ENCODE measurements at places on chromosomes 7 and 10.

- no peak for DNase-seq
These were observed 4.1 kb upstream of the CDK14 start for GRCh38 chr7:90592033-90592432.

DNA sequence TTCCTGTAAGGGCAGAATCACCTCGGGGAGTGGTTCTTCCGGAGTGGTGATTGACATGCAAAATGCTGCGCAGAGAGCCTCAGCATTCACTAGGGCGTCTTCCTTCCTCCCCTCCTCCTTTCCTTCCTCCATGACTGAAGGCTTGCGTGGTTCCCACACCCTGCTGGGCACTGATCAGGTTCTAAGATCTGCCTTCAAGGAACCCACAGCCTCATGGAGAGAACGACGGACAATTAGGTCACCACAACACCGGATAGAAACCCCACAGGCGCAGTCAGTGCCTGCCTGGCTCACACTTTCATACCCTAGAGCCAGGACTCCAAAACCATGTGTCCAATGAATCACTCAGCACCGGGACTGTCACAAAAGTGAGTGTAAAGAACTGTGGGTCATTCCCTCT, 131.3 kb downstream of the DPP6 start:
- no peak for DNase-seq

DNA sequence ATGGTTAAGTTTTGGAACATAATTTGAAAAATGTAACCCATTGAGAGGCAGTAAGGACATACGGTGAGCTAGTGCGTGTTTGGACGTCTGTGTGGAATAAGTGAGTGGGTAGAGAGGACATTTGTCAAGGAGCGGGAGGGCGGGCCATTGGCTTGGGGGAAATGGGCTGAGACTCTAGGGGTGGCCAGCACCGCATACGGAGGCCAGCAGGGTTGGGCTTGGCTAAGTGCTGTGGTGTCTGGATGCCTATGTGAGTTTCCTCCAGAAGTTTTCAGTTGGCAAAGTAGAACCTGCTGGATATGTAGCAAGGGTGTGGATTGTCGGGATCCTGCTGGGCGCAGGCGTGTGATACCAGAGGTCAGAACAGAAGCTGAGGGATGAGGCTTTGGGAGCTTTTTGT, 103.0 kb downstream of the TCF7L2 start:
- DNase-seq = no peak

DNA sequence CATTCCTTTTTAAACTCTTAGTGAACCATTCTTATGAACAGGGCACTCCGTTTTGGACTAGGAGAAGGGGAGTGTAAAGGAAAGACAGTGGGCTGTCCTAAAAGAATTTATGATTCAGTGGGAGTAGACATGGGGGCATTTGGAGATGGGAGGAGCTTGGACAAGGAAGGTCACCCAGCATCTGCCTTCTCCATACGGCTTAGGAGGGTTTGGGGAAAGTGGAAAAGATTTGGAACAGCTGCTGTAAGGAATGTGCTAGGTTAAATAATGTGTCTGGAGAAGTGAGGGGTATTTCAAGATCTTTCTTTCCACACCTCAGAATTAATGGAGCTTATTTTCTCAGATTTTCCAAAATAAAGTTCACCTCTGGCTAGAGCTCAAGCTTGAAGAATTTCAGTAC, 24.0 kb downstream of the SLC35G1 start:
- DNase-seq = no peak

DNA sequence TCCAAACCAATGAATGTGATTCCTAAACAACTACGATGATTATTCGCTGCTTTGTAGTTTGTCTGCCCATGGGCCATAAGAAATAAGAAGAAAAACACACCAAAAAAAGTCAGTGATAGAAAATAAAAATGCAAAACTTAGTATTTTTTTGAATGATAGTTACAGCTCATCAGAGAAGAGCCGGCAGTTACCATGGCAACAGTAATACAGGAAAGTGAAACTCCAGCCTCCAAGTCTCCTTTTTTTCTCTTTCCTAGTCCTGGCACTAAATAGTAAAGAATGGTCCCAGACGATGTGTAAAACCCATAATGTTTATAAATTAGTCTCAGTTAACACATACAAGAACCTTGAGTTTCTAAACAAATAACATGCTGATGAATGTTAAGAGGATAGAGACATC, 21.6 kb upstream of the LHFPL3 start:
- no peak for DNase-seq

- no peak for DNase-seq
These were observed 202.6 kb upstream of the FZD8 start for GRCh38 chr10:35844686-35845085.

GRCh38 chr7:36379831-36380504, 9.7 kb upstream of the ANLN start:
- DNase-seq = no peak

DNA sequence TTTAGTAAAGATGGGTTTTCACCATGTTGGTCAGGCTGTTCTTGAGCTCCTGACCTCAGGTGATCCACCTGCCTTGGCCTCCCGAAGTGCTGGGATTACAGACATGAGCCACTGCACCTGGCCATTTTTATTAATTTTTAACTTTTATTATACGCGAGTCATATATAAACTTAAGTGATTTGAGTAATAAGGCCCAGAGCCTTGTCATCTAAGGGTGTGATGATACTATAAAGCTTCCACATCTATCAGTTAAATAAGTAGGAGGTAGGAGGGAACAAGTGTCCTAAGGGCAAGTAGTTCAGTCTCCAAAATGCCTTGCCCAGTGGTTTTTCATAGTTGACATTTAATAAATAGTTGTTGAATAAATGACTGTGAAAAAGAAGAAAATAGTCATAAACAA, 13.3 kb upstream of the HILPDA start:
- DNase-seq = no peak

- no peak for DNase-seq
These were observed 219.6 kb downstream of the PTEN start for GRCh38 chr10:88082806-88083596.

DNA sequence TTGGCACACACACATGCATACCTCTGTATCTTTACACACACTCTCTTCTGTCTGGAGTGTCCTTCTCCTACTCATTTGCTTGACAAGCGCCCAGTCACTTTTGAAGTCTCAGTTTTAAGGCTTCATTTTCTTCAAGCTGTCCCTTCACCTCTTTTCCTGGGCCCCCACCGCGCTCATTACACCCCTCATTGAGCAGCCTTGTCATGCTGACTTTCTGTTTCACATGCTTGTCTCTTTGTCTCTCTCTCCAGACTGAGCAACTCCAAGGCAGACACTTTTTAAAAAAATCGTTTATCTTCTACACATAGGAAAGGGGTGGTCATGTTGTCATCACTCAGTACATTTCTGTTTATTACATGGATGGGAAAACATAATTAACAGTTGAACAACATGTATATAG, 225.2 kb upstream of the FZD1 start:
- no peak for DNase-seq

GRCh38 chr10:126634347-126634746, 36.1 kb downstream of the C10orf90 start:
- DNase-seq = no peak

DNA sequence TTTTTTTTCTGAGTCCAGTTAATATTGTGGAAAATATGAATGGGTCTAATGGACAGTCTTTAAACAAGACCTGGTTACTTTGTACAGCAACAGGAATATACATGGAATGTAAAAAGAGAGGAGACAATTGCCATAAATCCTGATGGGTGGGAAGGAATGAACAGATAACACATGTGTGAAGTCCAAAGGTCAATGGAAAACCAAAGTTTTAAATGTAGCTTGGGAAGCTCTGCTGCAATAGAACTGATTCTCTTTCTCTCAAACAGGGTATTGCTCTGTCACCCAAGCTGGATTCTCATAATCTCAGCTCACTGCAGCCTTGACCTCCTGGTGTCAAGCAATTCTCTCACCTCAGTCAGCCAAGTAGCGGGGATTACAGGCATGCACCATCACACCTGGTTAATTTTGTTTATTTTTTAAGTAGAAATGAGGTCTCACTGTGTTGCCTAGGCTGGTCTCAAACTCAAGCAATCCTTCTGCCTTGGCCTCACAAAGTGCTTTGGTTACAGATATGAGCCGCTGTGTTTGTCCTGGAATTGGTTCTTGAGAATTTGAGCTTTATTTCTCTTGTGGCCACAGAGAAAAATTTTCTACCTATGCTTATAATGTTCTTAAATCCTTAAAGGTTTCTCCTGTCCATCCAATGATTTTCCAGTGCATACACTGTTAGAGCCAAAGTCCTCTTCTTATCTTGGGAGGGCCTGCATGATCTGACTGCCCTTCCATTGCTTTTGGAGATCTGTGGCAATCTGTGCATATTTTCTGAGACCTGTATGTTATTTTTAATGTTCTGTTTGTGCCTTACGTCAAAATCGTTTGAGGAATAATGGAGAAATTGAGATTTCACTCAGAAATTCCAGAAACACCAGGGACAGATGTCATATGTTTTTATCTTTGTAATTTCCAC, 30.7 kb upstream of the ZNF92 start:
- DNase-seq = no peak

DNA sequence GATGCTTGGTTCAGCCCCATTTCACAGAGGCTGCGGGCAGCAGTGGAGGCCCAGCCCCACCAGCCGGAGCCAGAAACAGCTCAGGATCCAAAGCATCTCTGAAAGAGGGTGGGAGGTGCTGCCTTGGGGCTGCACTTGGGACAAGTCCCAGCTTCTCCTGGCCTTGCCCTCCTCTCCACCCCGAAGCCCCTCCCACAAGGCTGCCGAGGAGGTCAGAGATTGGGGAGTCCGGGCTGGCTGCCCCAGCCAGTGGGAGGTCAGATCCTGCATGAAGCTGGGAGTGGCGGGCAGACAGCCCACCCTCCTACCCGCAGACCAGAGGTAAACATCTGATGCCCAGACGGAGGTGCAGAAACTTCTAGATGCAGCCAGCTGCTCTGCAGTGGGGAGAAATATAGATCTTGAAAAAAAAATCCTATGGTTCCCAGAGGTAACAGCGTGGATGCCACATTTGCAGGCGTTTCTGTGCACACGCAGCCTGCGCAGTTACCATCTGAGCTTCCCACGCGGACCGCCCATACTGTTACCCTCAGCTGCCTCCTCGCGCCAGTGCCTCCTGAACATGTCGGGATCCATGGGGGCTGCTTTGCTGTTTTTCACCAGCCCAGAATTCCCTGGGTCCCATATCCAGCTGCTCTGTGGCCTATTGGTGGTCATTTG, 36.9 kb upstream of the GNA12 start:
- no peak for DNase-seq

GRCh38 chr10:89591111-89591795, 53.8 kb downstream of the PANK1 start:
- no peak for DNase-seq

GRCh38 chr10:121633056-121633455, 34.8 kb upstream of the FGFR2 start:
- no peak for DNase-seq

- DNase-seq = no peak
These were observed 18.9 kb upstream of the RAMP3 start for GRCh38 chr7:45138433-45139267.

- no peak for DNase-seq
These were observed 22.3 kb upstream of the SEC61G start for GRCh38 chr7:54781134-54781920.

DNA sequence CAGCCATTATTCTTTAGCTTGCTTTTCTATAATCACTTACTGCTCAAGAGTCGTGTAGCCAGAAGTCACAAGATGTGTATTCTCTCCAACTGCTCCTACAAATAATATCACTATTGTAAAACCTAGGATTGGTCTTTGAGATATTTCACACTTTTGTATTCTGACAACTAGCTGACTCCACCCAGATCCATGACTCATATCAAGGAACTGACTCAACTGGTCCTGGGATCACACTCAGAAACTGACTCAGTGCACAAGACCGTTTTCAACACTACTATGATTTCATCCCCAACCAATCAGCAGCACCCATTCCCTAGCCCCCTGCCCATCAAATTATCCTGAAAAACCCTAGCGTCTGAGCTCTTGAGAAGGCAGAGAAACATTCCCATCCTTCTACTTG, 56.5 kb upstream of the ORC5 start:
- DNase-seq = no peak

DNA sequence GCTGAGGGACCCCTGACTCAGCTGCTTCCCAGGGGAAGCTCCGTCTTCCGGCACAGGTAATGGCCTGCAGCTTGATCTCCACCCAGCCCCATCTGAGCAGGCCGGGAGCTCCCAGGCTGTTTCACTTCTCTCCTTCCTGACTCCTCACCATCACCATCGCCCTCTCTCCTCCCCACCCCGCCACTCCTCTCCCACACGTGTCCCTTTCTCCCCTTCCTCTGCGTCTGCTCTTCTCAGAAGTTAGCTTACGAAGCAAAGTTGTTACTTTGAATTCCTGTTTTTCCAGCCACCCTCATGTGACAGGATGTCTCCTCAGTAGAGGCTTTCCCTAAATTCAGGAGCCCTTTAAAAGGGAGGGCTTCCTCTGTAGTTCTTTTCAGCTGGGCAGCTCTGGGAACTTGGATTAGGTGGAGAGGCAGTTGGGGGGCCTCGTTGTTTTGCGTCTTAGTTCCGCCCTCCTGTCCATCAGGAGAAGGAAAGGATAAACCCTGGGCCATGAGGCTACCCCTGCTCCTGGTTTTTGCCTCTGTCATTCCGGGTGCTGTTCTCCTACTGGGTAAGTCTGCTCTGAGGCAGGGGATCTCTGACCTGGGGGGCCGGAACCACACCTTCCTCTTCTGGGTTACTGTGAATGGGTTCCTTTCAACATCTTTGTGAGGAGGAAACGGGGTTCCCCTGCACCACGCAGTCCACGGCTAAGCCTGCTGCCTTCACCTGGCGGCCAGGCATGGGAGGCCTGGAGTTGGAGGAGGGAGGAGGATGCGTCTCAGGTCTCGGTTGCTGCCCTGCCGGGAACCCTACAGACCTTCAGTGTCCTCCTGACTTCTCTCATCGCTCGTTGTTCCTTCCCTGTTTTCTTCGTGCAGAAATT, at the start of gene MRC1:
Gene MRC1, plus strand, starts transcription at position 378 of the 871 bp plus-strand sequence. Its CDS starts 118 bp downstream, at position 496.
- DNase-seq = no peak

GRCh38 chr10:75542906-75543305, 111.5 kb downstream of the LRMDA start:
- DNase-seq = no peak

DNA sequence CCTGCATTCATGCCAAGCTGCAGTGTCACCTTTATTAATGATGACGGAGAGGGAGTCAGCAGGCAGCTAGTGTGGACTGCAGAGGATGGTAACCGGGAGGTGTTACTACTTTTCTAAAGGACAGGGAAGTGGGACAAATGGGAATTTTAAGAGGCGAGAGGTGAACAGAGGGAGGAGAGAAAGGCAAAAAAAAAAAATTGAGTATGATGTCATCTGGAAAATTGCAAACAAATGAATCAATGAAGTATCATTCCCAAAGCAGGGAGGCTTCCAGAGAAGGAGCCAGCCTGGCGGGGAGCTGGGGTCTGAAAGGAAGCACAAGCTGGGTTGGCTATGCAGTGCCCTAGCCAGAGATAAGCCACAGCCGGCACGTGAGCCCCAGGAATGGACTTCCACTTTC, 12.9 kb downstream of the FRG2B start:
- DNase-seq = no peak

DNA sequence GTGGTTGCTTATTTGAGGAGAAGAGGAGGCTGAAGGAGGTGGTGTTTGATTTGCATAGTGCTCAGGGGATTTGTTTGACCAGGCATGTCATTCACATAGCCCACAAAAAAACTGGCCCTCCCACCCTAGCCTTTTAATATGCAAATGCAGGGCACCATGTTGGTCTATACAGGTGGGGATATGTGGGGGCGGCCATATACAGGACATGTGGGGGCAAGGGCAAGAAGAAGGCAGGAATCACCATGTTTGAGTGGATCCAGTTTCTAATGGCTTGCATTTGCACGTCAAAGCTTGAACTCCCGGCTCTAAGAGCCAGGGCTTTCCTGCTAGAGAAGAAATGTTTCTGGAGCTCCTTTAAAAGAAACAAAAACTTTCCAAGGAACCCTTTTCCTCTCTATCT, 541.0 kb downstream of the ZWINT start:
- no peak for DNase-seq

GRCh38 chr10:6953271-6953801, 373.3 kb upstream of the PRKCQ start:
- DNase-seq = no peak

Data from stimulated activated CD8-positive, alpha-beta memory T cell treated with anti-CD3 and anti-CD28 coated beads, Interleukin-2, amount 100 ng/mL, for 1 hour (primary cell).